Neural progenitor cell (in vitro differentiated cells): ENCODE measurements at places on chromosomes 4 and X. TPM values are rescaled to one million over a fixed set of nuclear protein-coding genes. Genes with fewer than 3 reads are reported as not detected.

CCDC160 gene
- 18.4 and 21.6 TPM in 2 replicates for total RNA-seq

TRIM60 gene
- total RNA-seq: not detected in 2 replicates

BANK1 gene
- total RNA-seq: 0.19 and 0.28 TPM in 2 replicates

NDST3 gene
- 0.49 and 0.59 TPM in 2 replicates for total RNA-seq

ARMCX1 gene
- total RNA-seq: 30.8 and 41.9 TPM in 2 replicates

PDLIM3 gene
- total RNA-seq: 1.4 and 5.2 TPM in 2 replicates

DGKK gene
- total RNA-seq: 0.19 and 0.21 TPM in 2 replicates

CT45A3 gene
- total RNA-seq: not detected in 2 replicates

UGT2B28 gene
- total RNA-seq: not detected in 2 replicates

CT55 gene
- not detected in 2 replicates for total RNA-seq

MUC7 gene
- total RNA-seq: not detected in 2 replicates

SLITRK4 gene
- total RNA-seq: 7.7 and 8.3 TPM in 2 replicates

PABPC1L2B gene
- 0.22 TPM in 1 of 2 replicates, not detected in the other for total RNA-seq

RPL10 gene
- 4,507 and 7,403 TPM in 2 replicates for total RNA-seq

NOX1 gene
- total RNA-seq: not detected in 2 replicates

IBSP gene
- not detected in 2 replicates for total RNA-seq

C4orf36 gene
- total RNA-seq: 5.7 and 8.6 TPM in 2 replicates

GAGE12H gene
- not detected in 2 replicates for total RNA-seq

DAPP1 gene
- total RNA-seq: not detected in 2 replicates

CT45A10 gene
- total RNA-seq: not detected in 2 replicates

ARR3 gene
- not detected in 2 replicates for total RNA-seq

HSD17B10 gene
- total RNA-seq: 66.3 and 103 TPM in 2 replicates

NIPAL1 gene
- 0.84 and 1.2 TPM in 2 replicates for total RNA-seq

BMX gene
- not detected in 2 replicates for total RNA-seq

NPFFR2 gene
- 0.62 and 2.1 TPM in 2 replicates for total RNA-seq

MAGED4 gene
- 48.2 and 68.0 TPM in 2 replicates for total RNA-seq

AFM gene
- total RNA-seq: not detected in 2 replicates

CHRDL1 gene
- total RNA-seq: 15.0 and 15.5 TPM in 2 replicates

TBC1D8B gene
- total RNA-seq: 1.4 and 1.6 TPM in 2 replicates

TBX22 gene
- 0.53 and 1.0 TPM in 2 replicates for total RNA-seq

OTC gene
- total RNA-seq: not detected in 2 replicates

DUSP21 gene
- total RNA-seq: not detected in 2 replicates

GPRASP2 gene
- 39.0 and 44.0 TPM in 2 replicates for total RNA-seq

KIAA1210 gene
- total RNA-seq: not detected in 2 replicates

CDKL2 gene
- total RNA-seq: 1.2 and 2.9 TPM in 2 replicates

ZCCHC13 gene
- not detected in 2 replicates for total RNA-seq

FATE1 gene
- total RNA-seq: not detected in 2 replicates

GALNT7 gene
- 44.6 and 62.3 TPM in 2 replicates for total RNA-seq

UPF3B gene
- 12.4 and 21.7 TPM in 2 replicates for total RNA-seq

DOK7 gene
- 0.22 TPM in 1 of 2 replicates, not detected in the other for total RNA-seq

F8A1 gene
- total RNA-seq: 5.5 and 8.7 TPM in 2 replicates

XG gene
- not detected in 2 replicates for total RNA-seq

PPP4R3C gene
- not detected in 2 replicates for total RNA-seq

AFP gene
- total RNA-seq: 0.62 TPM in 1 of 2 replicates, not detected in the other

GAGE1 gene
- not detected in 2 replicates for total RNA-seq

CLNK gene
- not detected in 2 replicates for total RNA-seq

PPEF1 gene
- total RNA-seq: 0.26 and 0.34 TPM in 2 replicates

NUDT10 gene
- 23.9 and 31.3 TPM in 2 replicates for total RNA-seq

ATP2B3 gene
- 0.59 TPM in 1 of 2 replicates, not detected in the other for total RNA-seq

MAGED4B gene
- 65.8 and 98.9 TPM in 2 replicates for total RNA-seq

ANK2 gene
- total RNA-seq: 79.8 and 121 TPM in 2 replicates

PCDH7 gene
- 7.9 and 8.1 TPM in 2 replicates for total RNA-seq

MTNR1A gene
- total RNA-seq: 0.43 and 1.6 TPM in 2 replicates

SLC30A9 gene
- 83.9 and 113 TPM in 2 replicates for total RNA-seq
